NCI-H2171 (cell line): ENCODE measurements at places on chromosomes 7 and 10.

- no peak for DNase-seq
Measured at GRCh38 chr10:75870039-75870645, 438.7 kb downstream of the LRMDA start.

GRCh38 chr7:1709900-1710299 is 39.8 kb downstream of the ELFN1 start:
- no peak for DNase-seq

- DNase-seq = no peak
Measured at GRCh38 chr7:132779164-132779563, 202.9 kb upstream of the PLXNA4 start.

DNA sequence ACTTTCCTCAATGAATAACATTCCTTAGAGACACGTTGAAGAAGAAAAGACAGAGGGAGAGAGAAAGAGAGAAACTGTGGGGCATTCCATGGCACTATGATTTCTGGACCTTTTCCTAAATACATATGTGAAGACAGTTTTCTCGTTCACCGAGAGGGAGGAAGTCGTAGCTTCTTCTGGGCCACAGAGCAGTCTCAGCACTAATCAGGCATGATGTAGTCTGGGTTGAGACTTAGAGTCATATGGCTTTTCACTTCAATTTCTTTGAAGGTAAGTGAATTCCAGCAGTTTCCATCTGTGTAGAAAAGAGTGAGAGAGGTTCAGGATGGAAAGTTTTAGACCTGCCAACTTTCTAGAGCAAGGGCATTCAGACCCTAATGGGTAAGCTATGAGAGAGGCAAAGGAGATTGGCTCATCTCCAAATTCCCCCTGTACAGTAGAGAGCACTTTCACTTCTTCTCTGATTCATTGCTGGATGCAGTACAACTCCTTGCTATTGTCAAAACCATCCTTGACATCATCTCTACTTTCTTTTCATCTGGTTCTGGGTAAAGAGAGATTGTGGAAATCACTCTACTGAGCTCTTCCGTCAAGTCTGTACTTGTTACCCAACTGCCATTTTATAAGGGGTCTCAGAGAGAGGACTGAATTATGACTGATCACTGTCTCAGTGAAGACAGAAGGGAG is 31.5 kb upstream of the OR9A4 start:
- no peak for DNase-seq

DNA sequence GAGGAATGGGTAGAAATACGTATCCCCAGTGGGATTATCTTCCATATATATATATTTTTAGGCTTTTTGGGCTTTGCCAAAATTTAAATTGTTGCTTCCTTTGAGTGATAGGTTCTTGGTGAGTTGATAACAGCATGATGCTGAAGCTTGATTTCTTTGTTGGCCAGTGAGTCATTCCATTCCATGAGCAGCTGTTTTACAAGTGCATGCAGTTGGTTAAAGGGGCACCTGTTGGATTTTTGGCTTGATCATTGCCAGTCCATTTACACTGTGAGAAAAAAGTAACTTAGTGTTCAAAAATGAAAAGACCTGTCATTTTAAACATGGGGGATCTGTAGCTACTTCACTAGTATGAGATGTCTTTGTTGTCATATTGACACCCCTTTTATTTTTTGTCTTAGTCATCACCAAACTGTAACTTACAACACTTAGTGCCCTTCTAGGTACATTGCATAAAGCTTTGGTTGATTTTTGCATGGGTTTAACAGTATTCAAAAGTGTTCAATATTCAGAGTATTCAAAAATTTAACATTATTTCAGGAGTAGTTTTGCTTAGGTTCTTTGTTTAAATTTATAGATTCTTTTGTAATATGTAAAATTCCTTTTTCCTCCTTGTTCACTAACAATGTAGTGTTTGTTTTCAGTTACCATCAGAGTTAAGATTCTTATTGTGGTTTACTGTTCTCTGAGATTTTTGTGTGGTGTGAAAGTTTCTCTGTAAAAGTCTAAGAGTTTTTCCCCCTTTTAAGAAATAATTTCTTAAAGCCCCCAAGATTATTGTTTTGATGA is 8.8 kb downstream of the AKAP9 start:
- no peak for DNase-seq

GRCh38 chr7:131826960-131827359 is 270.5 kb upstream of the PODXL start:
- no peak for DNase-seq

DNA sequence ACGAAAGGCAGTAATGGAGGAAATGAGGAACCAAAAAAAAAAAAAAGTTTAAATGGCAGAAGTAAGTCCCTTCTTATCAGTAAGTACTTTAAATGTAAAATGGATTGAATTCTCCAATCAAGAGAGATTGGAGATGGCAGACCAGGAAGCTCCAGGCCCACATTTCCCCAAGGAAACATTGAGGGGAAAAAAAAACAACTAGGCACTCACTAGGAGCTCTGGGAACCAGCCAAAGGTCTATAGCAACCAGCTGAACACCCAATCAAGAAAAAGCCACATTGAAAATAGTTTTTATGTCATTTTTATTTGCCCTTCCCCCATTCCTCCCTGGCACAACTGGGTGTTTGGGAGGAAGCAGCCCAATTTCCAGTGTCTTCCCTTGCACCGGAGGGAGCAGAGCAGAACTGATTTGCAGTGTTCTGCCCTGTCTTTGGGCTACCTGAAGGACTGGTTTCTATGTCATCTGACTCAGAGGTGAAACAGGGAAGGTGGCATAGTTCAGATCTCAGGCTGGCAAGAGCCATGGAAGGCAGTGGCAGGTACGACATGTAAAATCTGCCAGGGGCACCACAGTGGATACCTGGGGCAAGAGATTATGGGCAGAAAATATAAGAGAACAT is 121.9 kb downstream of the SMURF1 start:
- DNase-seq = no peak

DNA sequence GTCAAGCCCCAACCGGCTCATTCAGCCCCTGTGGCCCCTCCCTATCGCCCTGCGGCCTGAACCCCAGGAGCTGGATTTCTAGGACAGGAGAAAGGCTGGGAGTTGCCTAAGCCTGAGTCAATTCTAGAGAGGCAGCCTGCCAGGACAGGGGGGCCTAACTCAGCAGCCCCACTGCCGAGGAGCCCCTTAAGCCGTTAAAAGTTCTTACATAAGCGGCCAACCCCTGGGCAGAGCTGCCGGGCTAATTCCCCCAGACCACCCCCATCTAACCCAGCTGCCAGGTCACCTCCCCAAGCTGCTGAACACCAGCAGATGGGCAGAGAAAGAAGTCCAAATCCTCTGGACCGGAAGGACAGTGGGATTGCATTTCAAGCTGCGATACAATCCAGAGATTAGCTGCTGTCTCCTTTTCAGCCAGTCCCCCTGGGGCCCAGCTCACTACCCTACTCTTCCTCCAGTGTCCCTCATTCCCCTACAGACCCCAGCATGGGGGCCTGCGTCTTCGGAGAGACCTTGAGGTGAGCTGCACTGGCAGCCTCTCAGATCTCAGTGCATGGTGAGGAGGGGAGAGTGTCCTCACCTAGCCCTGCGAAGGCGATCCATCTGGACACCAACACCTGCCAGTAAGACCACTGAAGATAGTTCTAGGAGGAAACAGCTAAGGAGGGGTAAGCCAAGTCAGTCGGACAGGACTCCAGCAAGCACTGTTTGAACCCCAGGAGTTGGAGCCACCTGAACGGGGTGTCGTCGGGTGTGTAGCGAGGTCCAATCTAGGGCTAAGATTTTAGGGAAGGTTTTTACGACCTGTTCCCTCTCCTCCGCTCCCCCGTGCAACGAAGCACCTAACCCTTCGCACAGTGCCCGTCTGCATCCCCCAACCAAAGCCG is 830 bp downstream of the IMPDH1 start:
- no peak for DNase-seq

- DNase-seq = no peak
Measured at GRCh38 chr10:132187430-132188138, 836 bp downstream of the DPYSL4 start.

DNA sequence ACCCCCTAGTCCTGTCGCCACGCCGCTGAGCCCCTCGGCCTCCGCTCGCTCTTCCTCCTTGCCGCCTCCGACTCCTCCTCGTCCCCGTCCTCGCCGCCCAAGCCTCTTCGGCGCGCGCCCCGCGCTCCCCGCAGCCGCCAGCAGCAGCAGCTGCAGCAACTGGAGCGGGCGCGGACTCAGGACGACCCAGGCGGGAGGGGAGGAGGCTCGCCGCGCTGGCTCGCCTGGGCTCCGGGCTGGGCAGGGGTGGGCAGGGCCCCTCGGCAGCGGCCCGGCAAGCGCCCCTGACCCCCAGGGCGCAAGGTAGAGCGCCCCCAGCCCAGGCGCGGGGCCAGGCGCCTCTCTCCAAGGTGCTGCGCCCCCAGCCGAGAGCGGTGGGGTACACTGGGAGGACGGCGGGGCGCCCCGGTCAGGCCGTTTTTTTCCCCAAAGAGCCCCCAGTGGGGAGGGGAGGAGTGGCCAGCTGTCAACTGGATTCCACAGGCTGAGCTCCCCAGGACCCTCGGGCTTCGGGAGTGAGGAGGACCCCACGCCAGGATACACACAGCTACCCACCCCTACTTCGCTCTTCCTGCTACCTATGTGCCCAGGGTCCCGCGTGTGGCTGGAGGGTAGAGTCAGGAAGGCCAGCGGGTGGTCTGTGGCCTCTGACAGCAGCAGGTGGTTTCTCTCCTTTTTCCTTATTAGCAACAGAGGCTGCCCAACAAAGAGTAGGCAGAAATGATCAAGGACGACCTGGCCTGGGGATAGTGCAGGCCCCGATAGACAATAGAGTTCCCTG is 903 bp upstream of the KCNMA1 start:
- DNase-seq = peak; percentile 22

GRCh38 chr10:132685921-132686680 is 99.8 kb downstream of the NKX6-2 start:
- DNase-seq = no peak

DNA sequence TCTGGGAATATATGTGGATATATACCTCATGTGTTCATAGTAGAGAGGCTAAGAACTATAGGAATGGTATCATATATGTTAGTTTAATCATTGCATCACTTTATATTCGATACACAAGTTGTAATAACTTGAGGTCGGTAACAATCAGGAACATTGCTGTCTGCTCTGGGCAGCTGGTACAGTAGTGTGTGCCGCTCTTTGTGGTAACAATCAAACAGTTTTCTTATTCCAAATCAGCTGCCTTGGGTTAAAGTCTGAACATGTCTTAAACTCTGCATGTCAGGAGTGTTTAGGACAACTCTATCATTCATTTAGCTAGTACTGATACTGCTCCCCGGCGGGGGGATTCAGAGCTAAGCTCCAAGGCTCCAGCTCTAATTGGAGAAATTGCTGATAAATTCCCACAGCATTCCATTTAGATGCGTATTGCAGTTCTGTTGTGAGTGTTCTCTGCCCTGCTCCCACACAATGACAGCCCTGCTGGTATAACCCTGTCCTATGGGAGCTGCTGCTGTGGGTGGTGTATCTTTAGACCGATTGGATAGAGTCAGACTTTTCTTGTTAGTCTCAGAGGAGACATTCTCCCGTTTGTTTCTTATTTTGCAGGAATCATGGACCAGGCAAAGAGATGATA is 707.5 kb upstream of the FZD8 start:
- no peak for DNase-seq

- no peak for DNase-seq
Measured at GRCh38 chr10:79050896-79051555, 17.7 kb upstream of the ZMIZ1 start.

- peak; percentile 84 for DNase-seq
Measured at GRCh38 chr7:43925984-43926797, at the start of gene UBE2D4. Gene UBE2D4, plus strand, starts transcription at chr7:43926436. Its CDS starts 97 bp downstream, at chr7:43926533.

DNA sequence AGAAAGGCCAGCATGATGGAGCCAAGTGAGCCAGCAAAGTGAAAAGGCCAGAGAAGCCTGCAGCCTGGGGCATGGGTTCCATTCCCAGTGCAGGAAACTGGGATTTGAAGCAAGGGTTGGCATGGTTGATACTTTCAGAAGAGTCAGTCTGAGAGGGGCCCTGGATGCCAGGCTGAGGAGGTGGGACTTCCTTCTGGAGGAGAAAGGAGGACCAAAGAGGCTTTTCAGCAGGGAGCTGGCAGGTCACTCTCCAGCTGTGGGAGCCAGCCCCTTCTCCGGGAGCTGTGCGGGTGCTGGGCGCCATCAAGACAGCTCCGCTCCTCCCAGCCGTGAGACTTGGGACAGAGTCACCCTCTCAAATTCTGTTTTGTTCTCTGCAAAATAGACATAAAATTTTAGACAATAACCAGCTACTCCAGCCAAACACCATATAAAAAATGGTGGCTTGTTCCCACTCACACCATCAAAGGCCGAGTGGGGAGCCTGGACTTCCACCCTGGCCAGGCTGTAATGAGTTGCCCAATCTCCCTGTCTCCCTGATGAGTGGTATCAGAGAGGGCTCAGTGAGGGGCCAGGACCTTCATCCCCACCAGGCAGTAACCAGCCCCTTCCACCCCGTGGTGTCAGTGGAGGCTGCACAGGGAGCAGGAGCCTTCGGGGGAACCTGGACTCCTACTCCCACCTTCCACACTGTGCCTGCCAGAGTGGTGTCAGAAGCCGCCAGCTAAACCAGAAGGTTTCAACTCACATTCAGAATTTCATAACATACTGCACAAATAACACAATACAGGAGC is 133.6 kb upstream of the RET start:
- no peak for DNase-seq

DNA sequence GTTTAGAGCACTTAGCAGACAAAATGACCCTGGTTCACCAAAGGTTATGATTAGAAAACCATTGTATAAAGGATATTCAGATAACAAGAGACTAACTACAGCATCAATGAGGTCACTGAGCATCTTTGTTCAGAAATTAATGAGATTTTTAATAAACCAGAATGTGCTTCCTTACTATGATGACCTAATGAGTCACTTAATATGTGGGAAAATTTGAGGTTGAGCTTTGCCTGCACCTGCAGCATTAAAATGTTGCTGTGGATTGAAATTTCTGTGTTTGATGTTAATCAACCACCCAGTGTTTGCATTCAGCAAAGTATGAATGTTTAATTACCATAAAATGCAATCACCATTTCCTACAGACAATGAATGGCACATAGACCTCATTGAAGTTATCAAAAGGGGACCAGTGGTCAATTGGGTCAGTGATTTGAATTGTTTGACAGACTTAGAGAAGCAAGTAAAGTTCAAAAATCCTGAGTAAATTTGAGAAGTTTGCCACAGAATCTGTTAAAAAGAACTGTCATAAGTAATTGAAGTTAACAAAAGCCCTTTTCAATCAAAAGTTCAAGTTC is 45.8 kb downstream of the EXOC6 start:
- no peak for DNase-seq

DNA sequence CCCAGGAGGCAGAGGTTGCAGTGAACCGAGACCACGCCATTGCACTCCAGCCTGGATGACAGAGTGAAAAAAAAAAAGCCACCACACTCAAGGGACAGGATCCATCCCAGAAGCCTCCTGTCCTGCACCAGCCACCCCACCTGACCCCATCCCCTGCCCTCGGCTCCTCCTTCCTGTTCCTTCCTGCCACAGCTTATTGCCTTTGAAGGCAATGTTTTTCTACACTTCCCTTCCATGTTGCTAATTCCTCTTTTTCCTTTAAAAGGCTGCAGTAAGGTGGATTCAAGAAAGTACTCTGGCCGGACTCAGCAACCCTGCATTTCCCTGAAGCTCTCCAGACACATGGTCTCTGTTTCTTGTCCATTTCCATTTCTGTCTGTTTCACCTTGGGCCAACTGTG is 80.9 kb downstream of the FAM171A1 start:
- DNase-seq = no peak
